ENCODE measurements at places on chromosomes 16 and 17. TPM values are rescaled to one million over a fixed set of nuclear protein-coding genes. Genes with fewer than 3 reads are reported as not detected.

- no peak for DNase-seq
Measured at GRCh38 chr17:34265711-34266110, 4.3 kb upstream of the CCL7 start.

CHST5 gene
- total RNA-seq, result not detected

- DNase-seq, result peak; percentile 37
Measured at GRCh38 chr16:84138824-84139627, 6.0 kb downstream of the HSDL1 start.

DNA sequence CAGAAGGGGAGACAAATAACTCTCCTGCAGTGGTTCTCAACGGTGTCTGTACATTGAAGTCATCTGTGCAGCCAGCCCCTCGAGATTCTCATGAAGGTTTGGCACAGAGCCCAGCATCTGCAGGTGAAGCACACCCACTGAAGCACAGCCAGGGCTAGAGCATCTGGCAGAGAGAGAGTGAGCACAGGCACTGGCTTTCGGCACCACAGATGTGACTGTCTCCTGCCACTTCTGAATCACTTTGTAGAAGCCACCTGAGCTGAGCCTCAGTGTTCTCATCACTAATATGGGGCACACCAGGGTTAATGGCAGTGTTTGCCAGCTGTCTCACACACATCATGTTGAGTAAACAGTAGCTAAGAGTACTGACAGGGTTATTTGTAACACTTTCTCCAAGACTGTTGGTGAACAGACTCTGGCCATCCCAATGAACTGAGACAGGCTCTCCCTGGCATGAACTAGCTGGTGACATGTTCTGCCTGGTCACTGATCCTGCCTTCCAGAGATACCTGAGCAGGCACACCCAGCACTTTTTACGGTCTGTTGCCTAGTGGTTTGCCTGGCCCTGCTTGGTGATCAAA lies 10.9 kb downstream of the HSPB9 start:
- DNase-seq, result peak; percentile 54

HBQ1 gene
- total RNA-seq, result not detected

DNA sequence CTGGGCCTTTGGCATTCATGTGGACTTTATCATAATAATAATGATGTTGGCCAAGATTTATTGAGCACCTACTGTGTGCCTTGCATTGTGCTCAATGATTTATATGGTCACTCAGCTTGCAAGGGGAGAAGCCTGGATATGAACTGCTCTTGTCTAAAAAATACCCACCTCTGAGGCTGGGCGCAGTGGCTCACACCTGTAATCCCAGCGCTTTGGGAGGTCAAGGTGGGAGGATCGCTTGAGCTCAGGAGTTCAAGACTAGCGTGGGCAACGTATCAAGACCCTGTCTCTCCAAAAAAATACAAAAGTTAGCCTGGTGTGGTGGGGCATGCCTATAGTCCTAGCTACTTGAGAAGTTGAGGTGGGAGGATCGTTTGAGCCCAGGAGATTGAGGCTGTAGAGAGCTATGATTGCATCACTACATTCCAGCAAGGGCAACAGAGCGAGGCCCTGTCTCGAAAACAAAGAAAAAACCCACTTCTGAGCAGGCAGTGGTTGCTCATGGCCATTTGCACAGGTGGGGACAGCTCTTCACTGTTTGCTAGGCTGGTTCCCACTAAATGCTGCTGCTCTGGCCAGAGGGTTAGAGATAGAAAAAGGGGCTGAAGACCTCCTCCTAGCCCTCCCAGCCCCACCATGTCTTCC lies 4.3 kb upstream of the ADGRG1 start:
- no peak for DNase-seq

- no peak for DNase-seq
Measured at GRCh38 chr17:17190188-17190587, 15.9 kb downstream of the PLD6 start.

MYH1 gene
- 15.4 TPM for total RNA-seq

TBC1D3D gene
- total RNA-seq, result 2.1 TPM

ANKRD40CL gene
- not detected for total RNA-seq

CRAMP1 gene
- total RNA-seq, result 10.8 TPM

CDR2 gene
- 35.6 TPM for total RNA-seq

GRCh38 chr17:77872199-77872598 lies 86.3 kb upstream of the TNRC6C start:
- no peak for DNase-seq

Data from tongue (tissue), 3 donors.